ENCODE measurements at places on chromosomes 4 and X.

DNA sequence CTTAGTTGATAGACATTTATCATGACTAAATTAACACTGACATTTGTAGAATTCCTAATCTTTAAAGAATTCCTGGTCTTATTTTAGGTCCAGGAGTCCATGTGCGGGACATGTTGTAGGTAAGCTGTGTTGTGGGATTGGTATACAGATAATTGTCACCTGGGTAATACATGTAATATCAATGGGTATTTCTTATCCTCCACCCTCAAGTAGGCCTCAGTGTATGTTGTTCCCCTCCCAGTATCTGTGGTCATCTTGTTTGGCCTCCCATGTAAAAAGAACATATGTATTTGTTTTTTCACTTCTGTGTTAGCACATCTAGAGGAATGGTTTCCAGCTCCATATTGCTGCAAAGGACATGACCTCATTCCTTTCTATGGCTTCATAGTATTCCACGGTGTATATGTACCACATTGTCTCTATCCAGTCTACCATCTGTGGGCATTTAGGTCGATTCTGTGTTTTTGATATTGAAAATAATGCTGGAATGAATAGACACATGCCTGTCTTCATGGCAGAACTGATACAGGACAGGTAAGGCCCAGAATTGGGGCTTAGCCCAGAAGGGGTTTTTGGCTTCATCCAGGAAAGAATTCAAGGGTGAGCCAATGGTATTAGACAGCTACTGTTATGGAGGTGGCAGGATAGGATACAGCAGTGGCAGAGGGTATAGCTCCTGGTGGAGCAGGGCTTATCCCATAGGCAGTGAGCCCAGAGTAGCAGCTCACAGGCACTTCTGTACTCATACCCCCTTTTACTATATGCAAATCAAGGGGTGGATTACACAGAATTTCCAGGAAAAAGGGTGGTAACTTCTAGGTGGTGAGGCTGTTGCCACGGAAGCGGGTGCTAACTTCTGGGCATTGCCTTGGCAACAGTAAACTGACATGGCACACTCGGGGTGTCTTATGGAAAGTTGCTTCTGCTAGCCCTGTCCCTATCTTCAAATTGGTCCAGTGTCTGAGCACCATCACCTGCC is 66.1 kb upstream of the WDR1 start:
- DNase-seq = no peak

DNA sequence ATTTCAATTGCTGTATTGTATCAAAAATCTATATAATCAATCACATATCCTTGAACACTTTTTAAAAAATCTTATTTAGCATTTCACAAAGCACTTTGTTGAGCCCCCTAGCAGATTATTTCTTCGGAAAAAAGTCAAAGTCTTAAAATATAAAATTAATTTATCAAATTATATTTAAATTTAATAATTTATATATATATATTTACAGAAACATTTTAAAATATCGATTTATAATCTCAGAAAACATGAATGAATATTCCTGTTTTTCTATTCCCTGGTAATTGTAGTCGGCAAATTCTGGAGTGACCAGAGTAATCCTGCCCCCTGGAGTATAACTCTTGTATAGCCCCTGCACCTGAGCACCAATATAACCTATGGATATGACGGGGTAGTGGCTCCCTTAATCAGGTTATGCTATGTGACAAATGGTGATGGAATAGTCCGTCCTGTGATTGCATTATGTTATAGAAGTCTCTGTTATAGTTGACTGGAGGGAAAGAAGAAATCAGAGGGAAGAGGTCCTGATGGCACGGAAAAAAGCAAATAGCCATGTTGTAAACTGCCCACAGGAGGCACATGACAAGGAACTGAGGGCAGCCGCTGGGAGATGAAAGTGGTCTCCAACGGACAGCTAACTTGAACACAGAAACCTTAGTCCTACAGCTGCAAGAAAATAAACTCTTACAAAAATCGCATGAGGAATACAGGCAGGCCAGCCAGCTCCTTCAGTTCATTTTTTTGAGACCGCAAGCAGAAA is 1092.3 kb downstream of the ARAP2 start:
- DNase-seq = peak; percentile 67

- no peak for DNase-seq
These were observed 28.6 kb upstream of the NSG1 start for GRCh38 chr4:4358093-4358854.

DNA sequence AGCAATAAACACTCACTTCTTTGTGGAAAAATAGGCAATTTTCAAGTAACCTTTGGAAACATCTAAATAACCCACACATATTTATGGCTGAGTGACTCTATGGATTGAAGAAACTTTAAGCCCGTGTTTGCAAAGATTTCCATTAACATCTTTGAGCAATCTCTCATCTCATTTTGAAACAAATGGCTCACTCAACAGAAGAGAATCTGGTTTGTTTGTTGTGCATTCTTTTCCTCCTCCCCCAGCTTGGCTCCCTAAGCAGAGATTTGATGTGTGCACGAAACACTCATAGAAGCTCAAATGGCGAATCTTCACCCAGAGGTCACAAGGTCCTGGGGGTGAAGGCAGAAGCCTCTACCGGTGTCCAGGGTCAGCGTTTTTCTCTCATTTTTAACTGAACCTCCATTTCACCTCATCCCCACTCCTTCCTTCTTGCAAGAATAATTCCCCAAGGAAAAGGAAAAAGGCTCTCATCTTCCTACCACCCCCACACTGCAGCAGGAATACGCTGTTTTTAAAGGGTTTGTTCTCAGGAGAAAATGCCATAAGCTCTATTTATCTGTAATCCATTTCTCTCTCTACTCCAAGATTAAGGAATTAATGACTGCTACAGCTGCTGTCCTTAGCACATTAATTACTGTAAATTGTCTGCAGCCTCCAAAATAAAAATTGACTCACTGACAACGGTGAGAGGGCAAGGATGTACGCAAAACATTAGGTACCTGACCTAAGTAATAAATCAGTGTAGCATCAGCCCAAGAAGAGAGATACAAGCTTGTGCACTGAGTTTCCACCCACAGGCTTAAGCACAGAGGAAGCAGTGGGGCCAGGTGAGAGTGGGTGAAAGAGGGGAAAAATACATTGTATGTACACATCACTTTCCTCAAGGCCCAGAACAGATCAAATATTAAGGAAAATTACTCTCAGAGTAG is 307.6 kb upstream of the NOCT start:
- DNase-seq = no peak

GRCh38 chrX:96182366-96182765 is 502.3 kb upstream of the DIAPH2 start:
- peak; percentile 26 for DNase-seq

- DNase-seq = peak; percentile 90
These were observed 126.8 kb downstream of the IRF2 start for GRCh38 chr4:184347251-184348239.

- no peak for DNase-seq
These were observed 2351.4 kb downstream of the PCDH7 start for GRCh38 chr4:33071535-33071934.

DNA sequence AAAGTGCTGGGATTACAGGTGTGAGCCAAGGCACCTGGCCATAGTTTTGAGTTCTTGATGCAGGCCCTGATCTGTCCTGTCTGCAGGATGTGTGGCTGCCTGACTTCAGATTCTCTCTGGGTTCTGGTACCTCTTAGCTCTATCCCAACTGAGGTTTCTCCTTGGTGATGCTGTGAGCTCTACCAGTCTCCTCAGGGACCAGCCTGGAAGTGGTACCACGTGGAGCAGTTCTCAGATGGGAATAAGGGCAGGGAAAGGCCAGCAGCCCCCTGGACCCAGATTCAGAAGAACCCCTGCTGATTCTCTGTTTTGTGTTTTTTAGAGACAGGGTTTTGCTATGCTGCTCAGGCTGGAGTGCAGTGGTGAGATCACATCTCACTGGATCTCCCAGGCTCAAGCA is 85.0 kb upstream of the HELT start:
- DNase-seq = no peak

DNA sequence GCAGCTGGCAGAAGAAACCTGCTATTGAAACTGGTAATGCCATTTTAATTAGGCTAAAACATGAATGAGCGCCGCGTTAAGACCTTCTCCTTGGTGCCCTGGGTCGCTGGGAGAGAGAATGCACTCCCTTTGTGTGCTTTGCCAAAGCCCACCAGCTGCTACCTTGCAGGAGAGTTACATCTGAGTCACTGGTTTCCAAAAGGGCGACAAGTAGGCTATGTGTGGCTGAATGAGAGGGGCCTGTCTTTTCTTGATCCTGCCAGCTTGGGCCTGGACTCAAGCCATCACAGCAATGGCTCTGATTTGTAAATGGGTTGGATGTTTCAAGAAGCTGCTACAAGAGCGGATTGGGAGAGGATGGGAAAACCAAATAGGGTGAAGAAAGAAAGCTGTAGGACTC is 81.5 kb downstream of the NHS start:
- DNase-seq = peak; percentile 4
